T-helper 2 cell (primary cell): ENCODE measurements at places on chromosomes 6 and 20.
A peak's percentile ranks its signal among the peaks of the same experiment; 100 is the strongest.

DNA sequence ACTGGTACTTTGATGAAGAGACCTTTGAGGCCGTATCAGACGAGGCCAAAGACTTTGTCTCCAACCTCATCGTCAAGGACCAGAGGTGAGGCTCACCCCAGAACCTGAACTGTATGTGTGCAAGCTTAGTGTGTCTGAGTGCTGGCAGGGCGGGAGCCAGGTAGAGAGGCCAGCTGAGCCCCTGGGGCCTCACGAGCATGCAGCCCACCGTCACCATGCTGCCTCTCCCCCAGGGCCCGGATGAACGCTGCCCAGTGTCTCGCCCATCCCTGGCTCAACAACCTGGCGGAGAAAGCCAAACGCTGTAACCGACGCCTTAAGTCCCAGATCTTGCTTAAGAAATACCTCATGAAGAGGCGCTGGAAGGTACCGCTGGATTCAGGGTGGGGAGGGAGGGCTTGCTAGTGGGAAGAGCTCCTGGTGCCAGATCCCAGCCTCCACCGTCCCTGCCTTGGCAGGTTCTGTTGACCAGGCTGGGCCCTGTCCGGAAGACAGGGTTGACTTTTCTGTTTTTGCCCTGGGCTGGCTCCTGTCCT is 12.7 kb downstream of the MYLK2 start:
- no peak for DNase-seq

GRCh38 chr20:10427060-10427692 is 6.8 kb downstream of the MKKS start:
- peak; percentile 7 for DNase-seq

- no peak for DNase-seq
Measured at GRCh38 chr6:41561931-41562911, 16.0 kb downstream of the FOXP4 start.

GRCh38 chr6:87807475-87807874 is 105.4 kb upstream of the AKIRIN2 start:
- no peak for DNase-seq

DNA sequence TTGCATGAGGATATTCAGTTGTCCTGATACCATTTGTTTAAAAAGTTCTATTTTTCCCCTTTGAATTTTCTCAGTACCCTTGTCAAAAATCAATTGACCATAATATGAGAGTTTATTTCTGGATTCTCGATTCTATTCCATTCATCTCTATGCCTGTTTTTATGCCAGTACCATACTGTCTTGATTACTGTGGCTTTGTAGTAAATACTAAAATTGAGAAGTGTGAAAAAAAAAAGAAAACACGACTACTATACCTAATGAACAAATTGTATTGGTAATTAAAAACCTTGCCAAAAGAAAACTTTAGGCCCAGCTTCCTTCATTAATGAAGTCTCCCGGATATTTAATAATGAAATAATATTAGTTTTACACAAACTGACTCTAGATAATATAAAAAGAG is 185.7 kb downstream of the TBC1D7 start:
- no peak for DNase-seq

- no peak for DNase-seq
Measured at GRCh38 chr6:16432075-16433032, 194.0 kb downstream of the GMPR start.

DNA sequence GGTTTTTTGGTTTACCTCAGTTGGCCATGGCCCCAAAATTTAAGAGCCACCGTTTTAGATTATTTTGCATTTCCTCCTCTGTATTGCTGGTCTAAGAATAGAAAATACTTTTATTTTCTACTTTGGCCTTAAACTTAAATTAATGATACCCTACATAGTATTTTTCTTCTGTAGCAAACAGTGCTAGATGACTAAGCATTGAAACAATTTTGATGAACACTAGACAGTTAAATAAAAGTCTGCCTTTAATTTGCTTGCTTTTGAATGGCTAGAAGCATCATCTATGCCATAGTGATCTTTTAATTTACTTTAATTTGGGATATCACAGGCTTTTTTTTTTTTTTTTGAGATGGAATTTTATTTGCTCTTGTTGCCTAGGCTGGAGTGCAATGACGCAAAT is 106.4 kb downstream of the CD109 start:
- DNase-seq: no peak

- no peak for DNase-seq
Measured at GRCh38 chr20:19807191-19807945, 49.3 kb downstream of the RIN2 start.

- DNase-seq: no peak
Measured at GRCh38 chr6:127869772-127870404, 31.0 kb downstream of the THEMIS start.

DNA sequence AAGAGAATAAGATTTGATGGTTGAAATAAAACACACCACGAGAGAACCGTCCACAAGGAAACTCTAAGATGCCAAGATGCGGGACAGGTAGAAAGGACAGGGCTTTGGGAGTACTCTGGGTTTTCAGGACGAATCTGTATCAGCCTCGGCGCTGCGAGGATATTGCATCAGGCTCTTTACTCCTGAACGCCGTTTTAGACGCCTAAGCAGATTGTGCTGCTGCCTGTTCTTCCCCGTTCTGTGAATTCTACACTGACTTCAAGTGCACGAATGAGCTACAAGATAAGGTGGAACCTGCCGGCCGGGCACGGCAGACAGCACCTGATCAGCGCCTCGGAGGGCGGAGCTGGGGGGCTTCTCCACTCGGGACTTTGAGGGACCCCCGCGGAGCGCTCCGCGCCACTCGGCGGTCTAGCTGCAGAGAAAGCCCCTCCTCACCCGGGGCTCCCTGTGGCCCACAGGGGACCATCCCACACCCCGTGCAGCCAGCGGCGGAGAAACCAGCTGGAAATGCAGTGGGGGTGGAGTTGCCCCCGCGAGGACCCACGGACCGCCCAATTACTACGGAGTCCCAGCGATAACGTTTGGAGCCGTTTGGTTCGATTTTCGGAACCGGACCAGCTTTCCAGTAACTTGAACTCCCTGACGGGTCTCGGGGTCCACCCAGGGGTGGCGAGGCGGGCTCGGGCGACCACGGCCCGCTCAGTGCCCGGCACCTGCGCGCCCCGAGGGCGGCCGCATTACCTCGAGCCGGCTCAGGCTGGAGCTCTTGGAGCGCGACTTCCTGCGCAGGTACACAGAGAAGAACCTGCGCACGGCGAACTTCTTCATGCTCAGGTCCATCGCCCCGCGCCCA is 646 bp downstream of the RPS6KA2 start:
- no peak for DNase-seq

GRCh38 chr20:37934634-37935375 is 31.9 kb downstream of the VSTM2L start:
- no peak for DNase-seq

DNA sequence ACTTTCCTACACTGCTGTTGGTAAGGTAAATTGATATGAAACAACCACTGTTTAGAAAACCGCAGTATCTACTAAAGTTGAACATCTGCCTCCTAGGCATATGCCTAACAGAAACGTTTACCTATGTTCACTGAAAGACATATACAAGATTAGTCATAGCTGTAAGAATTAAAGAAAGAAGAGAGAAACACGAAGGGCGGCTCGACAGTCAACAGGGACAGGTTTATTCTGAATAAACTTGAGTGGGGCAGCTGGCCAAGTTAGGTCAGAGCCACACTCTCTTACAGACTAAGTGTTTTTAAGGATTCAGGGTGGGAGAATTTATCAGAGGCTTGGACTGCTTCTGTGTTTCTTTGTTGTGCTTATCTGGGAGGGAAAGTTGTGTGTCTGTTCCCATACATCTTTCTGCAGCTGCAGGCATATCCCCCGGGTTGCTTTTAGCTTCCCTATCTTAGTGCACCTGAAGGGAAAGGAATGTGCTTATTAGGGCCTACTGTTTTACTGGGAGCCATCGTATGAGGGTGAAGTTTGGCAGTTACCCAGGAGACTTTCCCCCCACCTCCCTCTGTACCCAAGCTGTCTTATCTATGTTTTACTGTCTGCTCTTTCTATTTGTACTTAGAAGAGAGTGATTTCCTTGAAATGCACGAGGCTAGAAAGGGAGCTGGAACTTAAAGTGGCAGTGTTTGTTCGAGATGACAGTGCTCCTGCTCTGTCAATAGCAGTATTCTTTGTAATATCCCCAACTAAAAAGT is 20.4 kb downstream of the PROCR start:
- no peak for DNase-seq

DNA sequence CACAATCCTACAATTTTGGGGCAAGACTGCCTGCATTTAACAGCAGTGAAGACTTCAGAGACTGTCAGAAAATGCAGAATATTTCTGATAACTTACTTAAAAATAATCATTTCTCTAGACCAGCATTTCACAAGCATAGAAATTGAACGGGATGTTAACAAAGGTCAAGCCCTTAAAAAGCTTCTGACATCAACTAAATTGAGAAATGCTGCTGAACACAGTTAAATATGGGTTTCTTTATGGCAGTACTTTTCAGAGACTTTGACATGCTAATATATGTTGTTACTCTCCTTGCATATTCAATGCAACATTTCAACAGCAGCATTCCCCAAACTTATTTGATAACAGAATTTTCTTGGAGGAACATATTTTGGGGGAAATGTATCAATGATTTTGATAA is 84.5 kb downstream of the KIF13A start:
- DNase-seq: no peak

DNA sequence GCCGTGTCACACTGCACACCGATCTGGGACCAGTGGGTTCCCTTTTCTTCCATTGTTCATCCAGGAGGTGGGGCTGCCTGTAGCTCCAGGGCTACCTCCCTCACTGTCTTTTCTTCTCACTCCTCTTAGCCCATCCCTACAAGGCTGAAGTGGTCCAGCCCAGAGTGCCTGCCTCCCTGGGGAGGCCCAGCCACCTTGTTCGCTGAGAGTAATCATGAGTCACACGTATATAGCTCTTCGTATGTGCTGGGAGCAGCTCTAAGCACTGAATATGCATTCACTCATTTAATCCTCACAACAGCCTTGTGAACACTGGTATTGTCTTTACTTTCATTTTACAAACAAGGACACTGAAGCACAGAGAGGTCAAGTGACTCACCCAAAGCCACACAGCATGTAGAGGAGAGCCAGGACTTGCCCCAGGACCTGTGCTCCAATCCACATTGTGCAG is 14.7 kb upstream of the CCDC167 start:
- DNase-seq: peak; percentile 69

DNA sequence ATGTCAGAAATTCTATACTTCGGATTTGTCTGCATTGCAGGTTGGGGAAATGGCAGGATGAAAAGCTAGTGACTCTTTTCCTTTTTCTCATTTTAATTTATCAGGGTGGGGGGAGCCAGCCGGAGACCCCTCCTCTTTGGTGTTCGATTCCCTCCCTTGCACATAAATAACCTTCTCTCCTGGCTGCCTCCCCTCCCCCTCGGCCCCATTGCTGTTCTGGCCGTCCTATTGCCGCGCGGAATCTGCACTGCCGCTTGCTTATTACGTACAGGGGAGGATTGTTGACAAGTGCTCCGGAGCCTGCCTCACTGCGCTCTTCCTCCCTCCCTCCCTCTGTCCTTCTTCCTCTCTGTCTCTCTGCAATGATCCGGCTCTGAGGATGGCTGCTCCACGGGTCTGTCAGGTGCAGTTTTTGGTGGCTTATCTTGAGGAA is 154.7 kb downstream of the JARID2 start:
- DNase-seq: peak; percentile 47

DNA sequence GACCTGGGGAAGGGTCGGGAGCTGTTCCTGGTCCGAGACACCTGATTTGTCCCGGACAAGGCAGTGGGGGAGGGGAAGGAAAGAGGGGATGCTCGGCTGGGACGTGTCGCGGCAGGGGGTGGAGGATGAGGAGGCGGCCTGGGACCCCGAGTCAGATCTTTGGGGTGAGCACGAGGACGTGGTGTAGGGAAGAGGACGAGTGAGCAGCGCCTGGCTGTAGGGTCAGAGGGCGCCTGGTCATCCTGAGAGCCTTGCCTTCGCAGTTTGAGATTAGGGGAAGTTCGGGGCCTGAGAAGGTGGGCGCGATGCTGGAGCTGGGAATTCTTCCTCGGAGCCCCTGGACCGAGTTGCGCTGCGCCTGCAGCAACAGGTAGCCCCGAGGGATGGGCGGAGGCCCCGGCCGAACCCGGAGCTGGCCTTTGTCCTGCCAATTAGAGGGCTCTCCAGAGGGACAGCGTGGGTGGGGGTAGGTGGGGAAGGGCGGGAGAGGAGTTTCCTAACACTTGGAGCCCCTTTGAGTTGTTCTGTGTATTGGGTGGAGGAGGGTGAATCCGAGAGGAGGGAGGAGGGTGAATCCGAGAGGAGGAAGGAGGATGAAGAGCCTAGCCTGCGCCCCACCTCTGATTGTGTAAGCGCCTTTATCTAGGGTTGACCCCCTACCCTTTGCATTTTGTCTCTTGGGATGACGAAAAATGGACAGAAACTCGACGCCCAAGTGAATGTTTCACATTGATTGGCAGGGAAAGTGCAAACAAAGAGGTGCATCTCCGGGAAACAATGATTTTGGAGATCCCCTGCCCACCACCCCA is 72.0 kb downstream of the SOX4 start:
- DNase-seq: no peak

- no peak for DNase-seq
Measured at GRCh38 chr6:53659458-53659857, 6.1 kb downstream of the KLHL31 start.

- DNase-seq: peak; percentile 35
Measured at GRCh38 chr6:13794184-13794583, 20.2 kb downstream of the MCUR1 start.

GRCh38 chr20:45406260-45407066 is 1.6 kb upstream of the DBNDD2 start:
- DNase-seq: peak; percentile 9

GRCh38 chr6:152905551-152906299 is 77.1 kb downstream of the FBXO5 start:
- no peak for DNase-seq

GRCh38 chr6:101918471-101918870 is 525.0 kb downstream of the GRIK2 start:
- no peak for DNase-seq

DNA sequence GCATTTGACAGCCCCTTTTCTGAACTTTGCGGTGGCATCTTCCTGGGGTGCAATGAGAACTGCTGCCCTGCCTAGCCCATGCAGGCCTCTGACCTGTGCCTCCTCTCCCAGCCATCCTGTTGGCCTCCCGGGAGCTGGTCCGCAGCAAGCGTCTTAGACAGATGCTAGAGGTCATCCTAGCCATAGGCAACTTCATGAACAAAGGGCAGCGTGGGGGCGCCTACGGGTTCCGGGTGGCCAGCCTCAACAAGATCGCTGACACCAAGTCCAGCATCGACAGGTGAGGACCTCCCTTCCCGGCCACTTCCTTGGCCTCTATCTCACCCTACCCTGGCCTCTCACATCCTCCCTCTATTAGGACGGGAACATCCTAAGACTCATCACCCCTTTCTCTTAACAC is 37.6 kb downstream of the MOCS1 start:
- no peak for DNase-seq

GRCh38 chr6:164291224-164291623 is 876.7 kb downstream of the QKI start:
- no peak for DNase-seq

DNA sequence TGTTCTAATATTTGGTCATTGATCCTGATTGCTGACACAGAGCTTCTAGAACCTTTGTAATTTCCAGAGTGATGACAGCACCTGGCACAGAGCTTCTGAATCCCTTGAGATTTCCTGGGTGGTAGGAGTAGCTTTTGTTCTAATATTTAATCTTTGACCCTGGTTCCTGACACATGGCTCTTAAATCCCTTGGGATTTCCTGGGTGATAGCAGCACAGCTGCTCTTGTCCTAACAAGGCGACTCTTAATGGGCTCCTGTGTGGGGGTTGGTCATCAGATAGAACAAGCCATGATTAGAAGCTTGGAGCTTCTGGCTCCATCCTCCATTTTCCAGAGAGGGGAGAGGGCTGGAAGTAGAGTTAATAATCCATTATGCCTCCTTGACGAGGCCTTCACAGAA is 18.4 kb downstream of the GMPR start:
- no peak for DNase-seq
